ENCODE measurements at places on chromosomes 7 and 10. TPM values are rescaled to one million over a fixed set of nuclear protein-coding genes. Genes with fewer than 3 reads are reported as not detected.

Gene CYP2C9
- 0.55 TPM for total RNA-seq

Gene SSC4D
- total RNA-seq: 0.20 TPM

Gene EPO
- total RNA-seq: not detected

Gene DNAJB9
- total RNA-seq: 20.5 TPM

Gene TMEM72
- total RNA-seq: not detected

Gene MRPS24
- 64.8 TPM for total RNA-seq

Gene HABP2
- not detected for total RNA-seq

Gene UTF1
- total RNA-seq: not detected

Gene NAT16
- total RNA-seq: not detected

Gene PDE6C
- not detected for total RNA-seq

Gene CFAP43
- not detected for total RNA-seq

Gene RARRES2
- total RNA-seq: 3.2 TPM

Gene BTAF1
- 81.8 TPM for total RNA-seq

Gene TAS2R4
- 2.6 TPM for total RNA-seq

Data from T-cell (primary cell).